ENCODE measurements at places on chromosomes 4 and X. TPM values are rescaled to one million over a fixed set of nuclear protein-coding genes. Genes with fewer than 3 reads are reported as not detected.

The TBC1D14 gene
- total RNA-seq = 44.8 TPM

The RASL11B gene
- total RNA-seq = 14.5 TPM

The ADH1A gene
- total RNA-seq = not detected

The DMRTC1 gene
- not detected for total RNA-seq

The CLCN4 gene
- total RNA-seq = 2.2 TPM

The MOB1B gene
- total RNA-seq = 23.4 TPM

The ZNF630 gene
- 5.4 TPM for total RNA-seq

The VEGFD gene
- 4.1 TPM for total RNA-seq

The CLIC2 gene
- 16.7 TPM for total RNA-seq

The GRIA3 gene
- total RNA-seq = 3.5 TPM

The SLC6A14 gene
- 0.57 TPM for total RNA-seq

The CXCL13 gene
- total RNA-seq = 1.6 TPM

The SPANXC gene
- total RNA-seq = not detected

The RBM46 gene
- not detected for total RNA-seq

The BST1 gene
- 18.6 TPM for total RNA-seq

The EGF gene
- 0.23 TPM for total RNA-seq

The TCEAL7 gene
- 7.9 TPM for total RNA-seq

The SPARCL1 gene
- 400 TPM for total RNA-seq

The NFKB1 gene
- total RNA-seq = 55.4 TPM

The RBMX gene
- total RNA-seq = 179 TPM

The SLC38A5 gene
- total RNA-seq = 25.3 TPM

The HGFAC gene
- total RNA-seq = not detected

The STPG2 gene
- total RNA-seq = 1.4 TPM

The FAT4 gene
- total RNA-seq = 9.8 TPM

The CNOT6L gene
- 64.7 TPM for total RNA-seq

The DNAAF6 gene
- total RNA-seq = not detected

The APLN gene
- 0.52 TPM for total RNA-seq

The KCTD8 gene
- total RNA-seq = 1.0 TPM

The GLRA3 gene
- total RNA-seq = not detected

The MAB21L2 gene
- not detected for total RNA-seq

The UGT2B11 gene
- total RNA-seq = not detected

The ZAR1 gene
- not detected for total RNA-seq

The NPY1R gene
- total RNA-seq = 4.5 TPM

The ARHGAP6 gene
- 29.6 TPM for total RNA-seq

The SRPX gene
- total RNA-seq = 46.1 TPM

The KLF8 gene
- 22.7 TPM for total RNA-seq

The ADH6 gene
- 3.1 TPM for total RNA-seq

The SYP gene
- 1.7 TPM for total RNA-seq

The IGSF1 gene
- total RNA-seq = 0.18 TPM

The IL2 gene
- total RNA-seq = 0.99 TPM

The EDNRA gene
- 15.4 TPM for total RNA-seq

The RNF150 gene
- 19.8 TPM for total RNA-seq

The GATA1 gene
- not detected for total RNA-seq

The PPP1R2C gene
- total RNA-seq = not detected

The DSPP gene
- not detected for total RNA-seq

The EMCN gene
- 61.7 TPM for total RNA-seq

The USP38 gene
- total RNA-seq = 20.5 TPM

The PAGE2B gene
- total RNA-seq = not detected

The CACNA1F gene
- 0.49 TPM for total RNA-seq

The ZRSR2 gene
- 15.5 TPM for total RNA-seq
